ENCODE measurements at places on chromosomes 3 and 15.

GRCh38 chr15:65326117-65326526 is 21.6 kb downstream of the RNU5B-1 start:
- DNase-seq, result no peak

DNA sequence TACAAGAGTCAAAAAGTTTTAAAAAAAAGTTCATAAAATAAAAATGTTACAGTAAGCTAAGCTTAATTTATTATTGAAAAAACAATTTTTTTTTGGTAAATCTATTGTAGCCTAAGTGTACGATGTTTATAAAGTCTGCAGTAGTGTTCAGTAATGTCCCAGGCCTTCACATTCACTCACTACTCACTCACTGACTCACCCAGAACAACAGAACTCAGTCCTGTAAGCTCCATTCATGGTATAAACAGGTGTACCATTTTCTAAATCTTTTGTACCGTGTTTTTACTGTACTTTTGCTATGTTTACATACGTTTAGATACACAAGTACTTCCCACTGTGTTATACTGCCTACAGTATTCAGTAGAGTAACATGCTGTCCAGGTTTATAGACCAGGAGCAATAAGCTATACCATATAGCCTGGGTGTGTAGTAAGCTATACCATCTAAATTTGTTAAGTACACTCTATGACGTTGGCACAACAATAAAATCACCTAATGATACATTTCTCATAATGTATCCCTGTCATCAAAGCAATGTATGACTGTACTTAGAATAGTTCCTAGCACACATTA is 41.2 kb upstream of the ZDHHC23 start:
- no peak for DNase-seq

GRCh38 chr3:97705764-97706163 is 58.8 kb upstream of the ARL6 start:
- no peak for DNase-seq

GRCh38 chr3:113277941-113278598 is 66.7 kb downstream of the BOC start:
- no peak for DNase-seq

DNA sequence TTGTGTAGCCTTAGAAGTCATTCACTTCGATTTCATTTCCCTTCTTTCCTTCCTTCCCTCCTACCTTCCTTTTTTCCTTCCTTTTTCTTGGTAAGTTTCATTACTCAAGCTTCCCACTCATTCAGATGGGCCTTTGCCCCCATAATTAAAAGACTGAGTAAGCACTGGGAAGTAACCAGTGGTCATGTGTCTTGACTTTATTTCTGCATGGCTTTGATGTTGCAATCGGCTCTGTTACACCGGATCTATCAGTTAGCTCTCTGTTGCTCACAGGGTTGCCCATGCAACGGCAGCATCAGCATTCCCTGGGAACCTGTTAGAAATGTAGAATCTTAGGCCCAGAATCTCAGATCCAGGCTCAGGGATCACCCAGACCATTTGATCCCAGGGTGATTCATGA is 25.6 kb upstream of the LARS2 start:
- no peak for DNase-seq

GRCh38 chr3:117666325-117666724 is 956.7 kb downstream of the TUSC7 start:
- DNase-seq, result no peak

GRCh38 chr3:169390271-169390670 is 273.2 kb downstream of the MECOM start:
- DNase-seq, result no peak

DNA sequence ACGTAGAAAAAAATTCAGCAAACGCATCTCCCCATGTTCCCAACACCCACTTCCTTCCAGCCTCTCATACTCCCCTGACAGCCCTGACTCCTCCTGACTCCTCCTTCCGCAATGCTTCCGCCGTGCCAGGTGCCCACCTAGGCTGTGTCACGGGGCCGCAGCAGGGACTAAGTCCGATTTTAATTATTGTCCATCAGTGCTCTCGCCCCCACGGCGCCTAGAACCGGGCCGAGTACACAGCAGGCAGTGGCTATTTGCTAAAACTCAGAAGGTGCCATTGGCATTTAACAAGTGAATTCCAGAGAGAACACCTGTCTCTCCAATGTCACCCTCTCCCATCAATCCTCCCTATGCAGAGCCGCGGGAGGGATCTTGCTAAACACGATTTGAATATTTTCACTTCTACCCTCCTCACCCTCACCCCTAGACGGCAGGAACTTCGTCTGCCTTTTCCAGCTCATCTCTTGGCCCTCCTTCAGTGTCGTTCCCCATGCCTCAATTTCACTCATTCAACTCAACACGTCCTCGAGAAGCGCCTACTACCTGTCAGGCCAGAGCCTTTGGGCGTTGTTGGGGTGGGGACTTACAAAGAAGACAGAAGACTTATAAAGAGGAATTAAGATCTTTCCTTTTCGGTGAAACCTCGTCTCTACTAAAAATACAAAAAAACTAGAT is 11.5 kb upstream of the SHF start:
- DNase-seq, result no peak

DNA sequence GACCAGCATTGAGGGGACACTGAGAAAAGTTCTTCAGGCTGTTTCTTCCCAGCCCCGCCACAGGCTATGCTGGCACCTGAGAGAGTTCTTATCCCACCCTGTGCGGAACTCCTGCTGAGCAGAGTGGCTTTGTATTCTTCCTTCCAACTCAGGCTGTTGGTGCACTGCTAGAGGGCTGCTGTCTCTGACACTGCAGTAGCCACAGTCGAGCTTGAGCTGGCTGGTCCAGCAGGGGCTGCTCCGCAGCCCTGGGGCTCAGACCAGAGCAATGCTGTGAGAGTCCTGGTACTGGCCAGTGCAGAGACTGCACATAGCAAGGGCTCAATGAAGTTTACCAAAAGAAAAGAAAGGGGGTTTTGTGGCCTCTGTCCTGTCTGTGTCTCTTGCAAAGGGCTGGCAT is 3.6 kb downstream of the GNAI2 start:
- DNase-seq, result no peak

- DNase-seq, result no peak
Observed at GRCh38 chr3:189954733-189955665, 165.7 kb downstream of the P3H2 start.

- no peak for DNase-seq
Observed at GRCh38 chr15:101373577-101373976, 78.5 kb upstream of the SNRPA1 start.

GRCh38 chr3:71874618-71875017 is 89.7 kb upstream of the PROK2 start:
- DNase-seq, result no peak

- no peak for DNase-seq
Observed at GRCh38 chr3:3154879-3155610, 24.4 kb downstream of the CRBN start.

- DNase-seq, result no peak
Observed at GRCh38 chr3:12356996-12357395, 68.1 kb downstream of the PPARG start.

DNA sequence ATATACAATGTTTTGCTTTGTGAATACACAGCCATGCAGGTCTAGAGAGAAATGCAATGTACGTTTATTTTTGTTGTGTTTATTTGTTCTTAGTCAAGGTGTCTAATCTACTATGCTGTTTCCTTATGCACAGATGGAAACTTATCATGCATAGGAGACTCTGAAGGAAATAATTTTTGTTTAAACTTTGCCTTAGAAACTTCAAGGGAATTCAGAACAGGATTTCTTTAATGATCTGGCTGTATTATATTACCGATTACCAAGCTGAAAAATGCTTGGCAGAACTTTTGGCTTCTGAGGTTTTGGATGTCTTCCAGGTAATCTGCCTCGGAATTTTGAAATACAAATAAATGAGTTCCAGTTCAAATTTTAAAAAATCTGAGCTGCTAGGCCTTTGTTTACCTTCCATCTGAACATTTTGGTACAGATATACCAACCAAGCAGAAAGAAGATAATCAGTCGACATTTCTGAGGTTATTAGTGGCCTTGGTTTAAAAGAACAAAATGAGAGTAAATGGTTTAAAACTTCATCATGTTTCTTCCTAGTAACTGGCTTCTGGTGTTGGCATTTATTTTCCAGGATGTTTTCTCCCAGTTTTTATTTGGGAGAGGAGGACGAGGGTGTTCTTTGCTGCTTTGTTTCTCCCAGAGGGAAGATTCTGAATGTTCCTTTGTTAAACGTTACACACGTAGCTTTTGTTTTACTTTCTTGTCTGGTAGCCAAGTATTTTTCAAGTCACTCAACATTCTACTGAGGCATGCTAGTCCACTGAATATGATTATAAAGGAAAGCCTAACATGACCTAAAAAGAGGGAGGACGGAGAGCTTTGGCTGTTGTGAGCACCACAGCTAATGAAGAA is 421.8 kb upstream of the TBL1XR1 start:
- DNase-seq, result no peak

DNA sequence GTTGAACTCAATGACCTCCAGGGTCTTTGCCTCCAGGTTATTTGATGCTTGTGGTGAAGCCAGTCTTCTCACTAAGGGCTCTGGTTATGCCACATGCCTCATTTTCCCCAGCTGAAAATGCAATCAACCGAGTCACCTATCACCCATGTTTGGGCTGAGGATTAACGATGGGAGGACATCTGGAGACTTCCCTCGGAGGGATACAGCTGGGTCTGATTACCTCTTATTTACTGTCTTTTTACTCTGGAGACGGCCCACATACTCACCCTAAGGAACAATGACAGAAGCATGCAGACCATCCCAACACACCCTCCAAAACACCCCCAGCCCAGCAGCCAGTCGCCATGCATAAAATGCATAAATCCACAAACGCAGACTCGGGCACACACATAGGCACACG is 187.4 kb downstream of the OPA1 start:
- no peak for DNase-seq

DNA sequence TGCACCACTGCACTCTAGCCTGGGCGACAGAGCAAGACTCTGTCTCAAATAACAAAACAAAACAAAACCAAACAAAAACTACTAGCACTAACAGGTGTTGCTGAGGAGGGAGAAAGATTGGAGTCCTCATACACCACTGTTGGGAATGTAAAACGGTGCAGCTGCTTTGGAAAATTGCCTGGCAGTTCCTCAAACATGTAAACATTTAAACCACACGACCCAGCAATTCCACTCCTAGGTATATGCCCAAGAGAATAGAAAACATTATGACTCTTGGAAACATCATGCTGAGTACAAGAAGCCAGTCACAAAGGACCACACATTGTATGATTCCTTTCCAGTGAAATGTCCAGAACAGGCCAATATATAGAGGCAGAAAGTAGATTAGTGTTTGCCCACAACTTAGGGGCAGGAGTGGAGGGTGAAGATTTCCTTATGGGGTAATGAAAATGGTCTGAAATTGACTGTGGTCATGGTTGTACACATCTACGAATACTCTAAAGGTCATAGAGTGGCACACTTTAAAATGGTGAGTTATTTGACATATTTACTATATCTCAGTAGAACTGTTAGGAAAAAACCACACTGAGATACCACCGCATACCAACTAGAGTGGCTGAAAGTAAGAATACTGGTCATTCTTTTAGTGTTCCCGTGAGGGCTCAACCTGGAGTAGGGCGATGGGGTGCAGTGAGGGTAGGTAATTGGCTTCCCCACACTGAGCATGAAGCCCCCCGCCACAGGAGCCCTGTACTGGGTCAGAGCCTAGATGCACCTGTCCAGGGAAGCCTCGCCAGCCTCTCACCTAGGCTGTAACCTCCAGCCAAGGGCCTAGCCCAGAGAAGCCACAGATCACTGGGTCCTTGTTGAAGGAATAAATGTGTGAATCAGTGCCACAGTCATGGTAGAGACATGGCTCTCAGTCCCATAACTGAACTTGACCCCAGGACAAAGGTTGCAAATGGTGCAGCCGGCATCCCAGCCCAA is 131.1 kb downstream of the NUP210 start:
- DNase-seq, result no peak

- no peak for DNase-seq
Observed at GRCh38 chr15:90869601-90870353, 1.4 kb downstream of the FURIN start.

GRCh38 chr3:12896063-12896985 is 55.0 kb upstream of the RPL32 start:
- no peak for DNase-seq

GRCh38 chr15:76105391-76105790 is 45.6 kb downstream of the TMEM266 start:
- DNase-seq, result no peak

DNA sequence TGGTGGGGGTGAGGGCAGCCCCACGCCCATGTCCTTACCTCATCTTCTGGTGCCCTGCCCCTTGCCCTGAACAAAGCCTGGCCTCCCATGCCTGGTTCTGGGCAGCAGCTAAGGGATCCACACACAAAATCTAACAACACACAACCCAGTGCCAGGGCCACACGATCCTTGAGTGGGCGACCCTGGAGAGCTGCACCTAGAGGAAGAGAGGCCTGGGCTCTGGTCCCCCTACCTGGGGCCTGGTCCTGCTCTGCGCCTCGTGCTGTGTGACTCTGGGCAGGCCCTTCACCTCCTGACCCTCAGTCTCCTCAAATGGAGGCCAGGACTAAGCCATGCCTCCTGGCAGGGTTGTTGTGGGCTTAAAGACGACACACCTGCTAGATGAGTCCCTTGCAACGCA is 20.0 kb upstream of the C3orf22 start:
- DNase-seq, result no peak

- no peak for DNase-seq
Observed at GRCh38 chr15:58369956-58370355, 61.8 kb upstream of the LIPC start.

DNA sequence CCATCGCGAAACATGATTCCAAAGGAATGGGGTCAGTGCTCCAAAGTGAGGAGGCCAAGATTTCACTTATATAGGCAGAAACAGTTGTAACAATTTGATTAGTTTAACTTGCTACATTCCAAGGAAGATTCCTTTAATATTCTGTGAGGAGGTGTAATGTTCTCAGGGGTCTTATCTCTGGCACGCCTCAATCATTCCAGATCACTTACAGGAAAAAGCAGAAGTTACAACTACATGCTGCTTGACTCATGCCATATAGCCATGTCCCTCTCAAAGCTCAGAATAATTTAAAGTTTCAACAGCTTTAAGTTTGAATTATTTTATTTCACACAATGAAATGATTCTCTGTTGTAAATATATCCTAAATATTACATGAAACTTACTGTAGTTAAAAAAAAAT is 3.5 kb upstream of the FYTTD1 start:
- no peak for DNase-seq

DNA sequence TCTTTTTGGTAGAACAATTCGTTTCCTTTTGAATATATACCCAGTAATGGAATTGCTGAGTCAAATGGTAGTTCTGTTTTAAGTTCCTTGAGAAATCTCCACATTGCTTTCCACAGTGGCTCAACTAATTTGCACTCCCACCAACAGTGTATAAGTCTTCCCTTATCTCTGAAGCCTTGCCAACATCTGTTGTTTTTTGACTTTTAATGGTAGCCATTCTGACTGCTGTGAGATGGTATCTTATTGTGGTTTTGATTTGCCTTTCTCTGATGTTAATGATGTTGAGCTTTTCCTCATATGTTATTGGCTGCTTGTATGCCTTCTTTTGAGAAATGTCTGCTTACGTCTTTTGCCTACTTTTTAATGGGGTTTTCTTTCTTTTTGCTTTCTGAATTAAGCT is 270.6 kb upstream of the MEIS2 start:
- DNase-seq, result no peak

DNA sequence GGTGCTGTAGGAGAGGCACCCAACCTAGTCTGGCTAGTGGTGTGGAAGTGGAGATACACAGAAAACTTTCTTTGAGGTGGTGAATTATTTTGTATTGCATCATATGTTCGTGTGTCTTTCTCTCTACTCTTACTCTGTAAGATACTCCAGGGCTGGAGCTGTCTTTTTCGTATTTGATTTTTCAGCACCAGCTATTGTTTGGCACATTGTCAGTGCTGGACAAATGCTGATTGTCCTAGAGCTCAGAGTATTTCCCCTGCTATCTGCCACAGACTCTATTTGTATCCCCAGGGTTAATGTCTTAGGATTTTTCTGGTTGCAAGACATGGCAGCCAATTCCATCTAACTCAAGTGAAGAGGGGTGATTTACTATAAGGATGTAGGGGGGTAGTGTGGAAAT is 110.5 kb downstream of the SAMMSON start:
- DNase-seq, result no peak

Data from suprapubic skin (tissue), 4 donors.